ENCODE measurements at places on chromosomes 16 and 17.
A peak's percentile ranks its signal among the peaks of the same experiment; 100 is the strongest.

GRCh38 chr16:79247386-79247785, 353.2 kb downstream of the MAF start:
- no peak for DNase-seq

DNA sequence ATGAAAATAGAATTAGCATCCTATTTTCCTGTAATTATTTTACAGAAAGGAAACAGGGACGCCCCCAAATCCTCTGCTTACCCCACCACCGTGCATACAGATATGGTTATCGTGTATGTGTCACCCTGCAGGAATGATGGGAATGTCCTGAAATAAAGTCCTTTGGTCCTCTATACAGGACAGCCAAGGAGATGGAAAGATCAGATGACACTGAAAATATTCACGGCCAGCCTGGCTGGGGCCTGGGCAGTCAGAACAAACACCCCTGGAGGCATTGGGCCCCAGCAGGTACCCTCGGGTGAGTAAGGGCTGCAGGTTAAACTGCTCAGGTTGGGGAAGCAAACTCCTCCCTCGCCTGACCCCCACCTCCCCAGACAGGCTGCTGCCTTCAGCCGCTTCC, 368.0 kb downstream of the FOXL1 start:
- DNase-seq = no peak

DNA sequence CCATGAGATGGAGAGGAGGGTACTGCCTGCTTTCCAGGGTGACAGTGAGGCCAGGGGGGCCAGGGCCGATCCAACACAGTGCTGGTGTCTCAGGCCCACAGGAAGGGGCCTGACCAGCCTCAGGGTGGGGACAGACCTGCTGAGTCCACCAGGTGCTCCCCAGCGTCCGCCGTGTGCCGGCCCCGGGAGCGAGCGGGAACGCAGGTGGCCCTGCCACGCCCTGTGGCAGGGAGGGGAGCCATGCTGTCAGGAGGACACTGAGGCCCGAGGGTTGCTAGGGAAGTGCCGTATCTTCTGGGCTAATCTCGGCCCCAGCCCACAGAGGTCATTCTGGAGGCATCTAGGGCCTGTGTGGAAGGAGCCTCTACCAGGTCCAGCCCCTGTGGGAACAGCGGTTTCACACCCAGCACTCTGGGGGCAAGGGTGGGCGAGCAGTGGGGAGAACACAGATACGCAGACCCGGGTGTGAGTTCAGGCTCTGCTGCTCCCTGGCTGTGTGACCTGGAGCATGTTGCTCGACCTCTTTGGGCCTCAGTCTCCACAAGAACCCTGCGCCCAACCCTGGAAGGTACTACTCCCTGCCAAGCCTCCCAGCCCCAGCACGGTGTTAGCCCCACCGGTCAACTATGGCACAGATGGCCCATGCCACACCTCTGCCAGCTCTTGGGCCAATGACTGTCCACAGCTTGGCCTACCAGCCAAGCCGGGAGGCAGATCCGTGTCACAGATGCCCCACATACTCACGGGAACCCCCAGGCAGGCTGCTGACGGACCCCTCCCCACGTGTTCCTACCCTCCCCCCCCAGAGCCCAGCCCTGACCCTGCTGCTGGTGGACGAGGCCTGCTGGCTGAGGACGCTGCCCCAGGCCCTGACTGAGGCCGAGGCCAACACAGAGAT, 43.9 kb upstream of the ZC3H18 start:
- no peak for DNase-seq

GRCh38 chr16:49786926-49787557, 68.9 kb downstream of the ZNF423 start:
- no peak for DNase-seq

GRCh38 chr17:41972571-41973407, 6.2 kb downstream of the CNP start:
- DNase-seq = no peak

- DNase-seq = no peak
Observed at GRCh38 chr17:81646869-81647600, 9.3 kb downstream of the PDE6G start.

GRCh38 chr16:50531359-50531758, 16.8 kb upstream of the NKD1 start:
- no peak for DNase-seq

- DNase-seq = no peak
Observed at GRCh38 chr16:59881376-59881775, 1147.3 kb upstream of the GOT2 start.

GRCh38 chr17:732067-732901, at the start of gene TLCD3A:
TSS of gene TLCD3A (plus strand) at chr17:732596. CDS start at chr17:732648, 52 bp downstream.
- DNase-seq = peak; percentile 58

GRCh38 chr17:12395733-12396354, 269.8 kb upstream of the MYOCD start:
- DNase-seq = no peak

DNA sequence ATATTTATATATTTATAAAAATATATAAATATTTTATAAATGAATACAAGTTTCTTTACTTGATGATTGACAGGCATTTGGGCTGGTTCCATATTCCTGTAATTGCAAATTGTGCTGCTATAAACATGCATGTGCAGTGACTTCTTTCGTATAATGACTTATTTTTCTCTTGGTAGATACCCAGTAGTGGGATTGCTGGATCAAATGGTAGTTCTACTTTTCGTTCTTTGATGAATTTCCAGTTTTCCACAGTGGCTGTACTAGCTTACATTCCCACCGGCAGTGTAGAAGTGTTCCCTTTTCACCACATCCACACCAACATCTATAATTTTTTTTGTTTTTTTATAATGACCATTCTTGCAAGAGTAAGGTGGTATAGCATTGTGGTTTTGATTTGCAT, 7.8 kb downstream of the ACSM2B start:
- DNase-seq = no peak

- no peak for DNase-seq
Observed at GRCh38 chr16:55494994-55495421, 13.9 kb upstream of the LPCAT2 start.

- DNase-seq = no peak
Observed at GRCh38 chr17:37787055-37787757, 42.3 kb upstream of the HNF1B start.

DNA sequence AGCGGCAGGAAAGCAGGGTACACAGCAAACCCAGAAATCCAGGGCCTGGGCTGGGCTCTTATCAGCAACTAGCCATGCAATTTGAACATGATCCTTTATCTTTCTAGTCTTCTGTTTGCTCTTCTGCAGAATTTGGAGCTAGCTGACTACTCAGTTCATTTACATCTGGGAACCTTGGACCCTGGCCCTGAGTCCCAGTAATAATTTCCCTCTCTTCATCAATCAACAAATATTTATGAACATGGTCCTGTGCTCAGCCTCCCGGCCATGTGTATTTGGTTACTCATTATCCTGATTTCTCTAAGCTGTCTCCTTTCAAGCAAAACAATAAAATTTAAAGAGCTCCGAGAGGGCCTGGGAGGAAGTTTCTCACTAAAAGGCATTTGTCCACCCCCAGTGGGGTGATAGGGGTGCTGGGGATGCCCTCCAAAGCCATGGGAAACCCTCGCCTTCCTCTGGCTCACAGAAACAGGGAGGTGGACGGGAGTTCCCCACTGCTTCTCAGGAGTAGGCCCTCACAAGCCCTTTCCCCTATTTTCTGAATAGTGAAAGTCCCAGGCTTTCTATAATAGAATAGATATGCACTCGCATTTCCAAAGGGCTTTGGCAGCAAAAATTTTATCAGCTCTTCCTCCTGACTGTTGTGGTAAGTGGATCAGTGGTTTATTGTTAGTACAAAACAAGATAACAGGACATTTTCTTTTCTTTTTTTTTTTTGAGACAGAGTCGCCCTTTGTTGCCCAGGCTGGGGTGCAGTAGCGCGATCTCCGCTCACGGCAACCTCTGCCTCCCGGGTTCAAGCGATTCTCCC, 6.9 kb upstream of the WDR59 start:
- no peak for DNase-seq

Measured in CD4-positive, alpha-beta memory T cell (primary cell).